Right renal cortex interstitium (tissue), 3 donors: ENCODE measurements at places on chromosomes 12 and 14. TPM values are rescaled to one million over a fixed set of nuclear protein-coding genes. Genes with fewer than 3 reads are reported as not detected.

GRCh38 chr12:72792889-72793288, 520.7 kb downstream of the TRHDE start:
- no peak for DNase-seq

FOXM1 gene
- 28.2 TPM for polyA plus RNA-seq

- DNase-seq, result no peak
Observed at GRCh38 chr12:88339254-88339949, 197.3 kb downstream of the TMTC3 start.

- DNase-seq, result no peak
Observed at GRCh38 chr12:32072102-32072501, 34.5 kb upstream of the BICD1 start.

TCTN2 gene
- polyA plus RNA-seq, result 25.8 TPM

DNA sequence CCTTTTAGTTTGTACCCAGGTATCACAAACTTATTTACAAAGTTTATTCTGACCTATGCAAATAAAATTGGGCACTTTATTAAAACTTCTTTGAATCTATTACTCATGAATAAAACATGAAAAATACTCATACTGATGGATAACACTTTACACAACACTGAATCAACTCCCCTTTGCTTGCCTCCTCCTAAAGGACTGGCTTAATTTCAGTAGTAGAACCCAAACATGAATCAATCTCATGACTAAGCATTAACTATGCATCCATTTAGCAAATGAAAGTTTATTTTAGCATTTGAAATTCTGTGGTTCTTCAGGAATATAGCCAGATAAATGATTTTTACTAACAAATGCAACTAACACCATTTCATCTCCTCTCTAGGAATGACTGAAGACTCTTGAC, 32.4 kb downstream of the DENND5B start:
- DNase-seq, result no peak

CLEC4C gene
- polyA plus RNA-seq, result not detected

MYO1H gene
- 1.4 TPM for polyA plus RNA-seq

DNA sequence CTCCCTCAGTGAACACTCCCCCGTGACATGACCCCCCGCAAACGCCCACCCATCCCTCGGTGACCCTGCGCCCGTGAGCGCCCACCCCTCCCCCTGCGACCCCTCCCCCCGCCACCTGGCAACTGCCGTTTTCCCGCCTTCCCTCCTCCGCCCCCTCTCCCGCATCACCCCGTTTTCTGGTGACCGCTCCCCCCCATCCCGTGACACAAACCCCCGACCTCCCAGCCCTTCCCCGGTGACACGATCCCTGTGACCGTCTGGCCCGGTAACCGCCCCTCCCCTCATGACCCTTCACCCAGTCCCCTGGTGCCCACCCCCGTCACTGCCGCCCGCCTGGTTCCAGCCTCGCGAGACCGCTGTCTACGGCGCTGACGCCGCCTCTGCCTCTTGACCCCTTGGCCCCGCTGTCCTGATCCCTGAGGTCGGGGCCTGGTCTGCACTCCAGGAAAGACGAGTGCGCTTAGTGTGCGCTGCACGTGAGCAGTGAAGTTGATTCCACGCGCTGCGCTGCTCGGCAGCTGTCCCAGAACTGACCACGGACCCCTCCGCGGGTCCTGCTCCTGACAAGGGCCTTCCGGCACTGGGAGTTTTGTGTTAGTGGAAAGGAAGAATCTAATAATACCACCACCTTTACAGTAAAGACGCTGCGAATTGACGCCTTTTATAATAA, 59.4 kb downstream of the DDX51 start:
- no peak for DNase-seq
